ENCODE measurements at places on chromosomes 6 and 20.

- no peak for DNase-seq
Observed at GRCh38 chr6:141361559-141361958, 771.2 kb upstream of the GJE1 start.

DNA sequence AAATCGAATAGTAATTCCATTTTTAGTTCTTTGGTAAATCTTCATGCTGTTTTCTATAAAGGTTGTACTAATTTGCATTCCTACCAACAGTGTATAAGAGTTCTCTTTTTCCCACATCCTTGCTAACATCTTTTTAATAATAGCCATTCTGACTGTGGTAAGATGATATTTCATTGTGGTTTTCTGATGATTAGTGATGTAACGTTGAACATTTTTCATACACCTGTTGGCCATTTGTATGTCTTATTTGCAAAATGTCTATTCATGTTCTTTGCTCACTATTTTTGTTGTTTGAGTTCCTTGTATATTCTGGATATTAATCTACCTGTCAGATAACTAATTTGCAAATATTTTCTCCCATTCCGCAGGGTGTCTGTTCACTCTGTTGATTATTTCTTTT, 64.5 kb downstream of the LIN28B start:
- DNase-seq: no peak

- no peak for DNase-seq
Observed at GRCh38 chr6:31795616-31796298, at the start of gene VARS1. TSS of gene VARS1 (minus strand) at chr6:31795752. CDS start at chr6:31795217, 535 bp downstream.

GRCh38 chr6:12313306-12313991, 23.3 kb downstream of the EDN1 start:
- DNase-seq: no peak

GRCh38 chr20:60271597-60271996, 313.4 kb downstream of the CDH26 start:
- no peak for DNase-seq

DNA sequence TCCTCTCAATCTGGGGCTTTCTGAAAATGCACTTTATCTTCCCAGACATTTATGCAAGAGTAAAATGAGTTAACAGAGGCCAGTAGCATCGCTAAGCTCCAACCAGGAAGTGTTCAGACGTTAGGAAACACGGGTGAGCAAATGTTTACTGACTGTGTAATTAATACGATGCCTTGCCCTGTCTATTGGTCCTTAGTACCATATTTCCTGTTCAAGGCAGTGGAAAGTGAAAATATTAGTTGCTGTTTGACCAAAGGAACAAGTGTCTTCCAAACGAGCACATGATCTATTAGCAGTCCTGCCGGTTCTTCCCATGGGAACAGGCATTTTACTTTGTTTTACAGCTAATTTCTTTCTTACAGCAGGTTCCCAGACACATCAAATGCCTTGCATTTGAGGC, 311.1 kb upstream of the JAG1 start:
- no peak for DNase-seq

GRCh38 chr20:17835240-17835933, 133.2 kb downstream of the SNX5 start:
- no peak for DNase-seq

- no peak for DNase-seq
Observed at GRCh38 chr6:101080597-101080996, 199.5 kb upstream of the ASCC3 start.

DNA sequence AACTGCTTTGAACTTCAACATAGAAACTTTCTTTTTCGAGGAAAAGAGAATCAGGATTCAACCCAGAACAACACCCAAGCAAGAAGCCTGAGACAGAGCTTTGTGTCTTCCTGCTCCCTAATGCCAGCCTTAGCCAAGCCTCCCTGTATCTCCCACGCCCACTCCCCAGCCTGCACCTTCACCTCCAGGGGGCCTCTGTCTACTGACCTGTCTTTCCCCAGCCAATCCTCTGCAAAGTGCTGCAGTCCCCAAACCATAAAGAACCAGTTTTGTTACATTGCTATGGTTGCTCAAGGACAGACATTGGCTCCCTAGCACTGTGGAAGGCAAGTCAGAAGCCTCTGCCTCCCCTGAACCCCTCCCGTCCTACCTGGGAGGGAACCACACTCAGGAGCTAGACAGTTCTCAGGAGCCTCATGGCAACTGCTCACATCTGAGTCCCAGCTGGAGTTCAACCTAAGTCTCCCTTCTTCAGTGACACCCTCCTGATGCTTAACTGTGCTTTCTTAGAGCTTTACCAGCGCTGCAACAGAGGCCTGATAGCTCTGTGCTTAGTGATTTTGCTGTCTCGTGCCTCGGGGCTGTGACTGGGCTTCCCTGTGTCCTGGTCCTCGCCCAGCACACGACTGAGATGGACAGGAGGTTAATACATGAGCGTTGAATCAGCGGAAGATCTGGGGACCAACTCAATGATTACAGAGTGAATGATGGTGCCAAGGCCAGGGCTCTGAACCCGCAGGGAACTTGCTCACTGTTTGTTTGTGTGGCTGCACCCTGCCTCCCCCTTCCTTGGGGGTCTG, 101.5 kb upstream of the DUSP22 start:
- no peak for DNase-seq

- DNase-seq: no peak
Observed at GRCh38 chr6:163427498-163428254, 13.2 kb downstream of the QKI start.

- DNase-seq: no peak
Observed at GRCh38 chr20:48892049-48892470, 29.5 kb upstream of the ARFGEF2 start.

DNA sequence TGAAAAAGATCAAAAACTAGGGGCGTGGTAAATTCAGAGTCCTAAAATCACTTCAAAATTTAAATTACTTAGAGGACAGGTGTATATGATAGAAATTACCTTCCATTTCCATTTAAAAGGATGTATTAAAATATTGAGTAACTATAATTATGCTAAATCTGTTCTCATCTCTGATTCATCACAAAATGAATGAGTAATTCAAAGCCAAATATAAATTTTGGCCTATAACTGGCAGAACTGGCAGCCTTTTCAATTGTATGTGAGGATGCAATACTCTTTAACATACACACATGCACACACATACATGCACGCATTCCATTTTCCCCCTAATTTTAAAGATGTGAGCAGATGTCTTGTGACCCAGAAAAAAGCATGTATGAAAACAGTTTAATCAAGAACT, 194.6 kb downstream of the EPM2A start:
- DNase-seq: no peak

DNA sequence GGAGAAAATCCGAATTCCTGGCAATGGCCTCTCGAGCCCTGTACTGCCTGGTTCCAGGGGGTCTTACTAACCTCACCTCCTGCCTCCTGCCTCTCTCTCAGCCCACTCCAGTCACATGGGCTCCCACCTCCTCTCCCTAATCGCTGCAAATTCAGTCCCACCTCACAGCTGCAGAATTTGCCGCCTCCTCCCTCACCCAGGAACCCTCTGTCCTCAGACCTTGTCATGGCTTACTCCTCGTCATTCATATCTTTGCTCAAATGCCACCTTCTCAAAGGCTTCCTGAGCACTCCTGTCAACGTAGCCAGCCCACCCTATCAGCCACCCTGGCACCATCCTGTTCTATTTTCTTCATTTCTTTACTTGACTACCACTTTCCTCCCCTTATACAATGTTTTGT, 89.0 kb downstream of the SLC2A10 start:
- no peak for DNase-seq

DNA sequence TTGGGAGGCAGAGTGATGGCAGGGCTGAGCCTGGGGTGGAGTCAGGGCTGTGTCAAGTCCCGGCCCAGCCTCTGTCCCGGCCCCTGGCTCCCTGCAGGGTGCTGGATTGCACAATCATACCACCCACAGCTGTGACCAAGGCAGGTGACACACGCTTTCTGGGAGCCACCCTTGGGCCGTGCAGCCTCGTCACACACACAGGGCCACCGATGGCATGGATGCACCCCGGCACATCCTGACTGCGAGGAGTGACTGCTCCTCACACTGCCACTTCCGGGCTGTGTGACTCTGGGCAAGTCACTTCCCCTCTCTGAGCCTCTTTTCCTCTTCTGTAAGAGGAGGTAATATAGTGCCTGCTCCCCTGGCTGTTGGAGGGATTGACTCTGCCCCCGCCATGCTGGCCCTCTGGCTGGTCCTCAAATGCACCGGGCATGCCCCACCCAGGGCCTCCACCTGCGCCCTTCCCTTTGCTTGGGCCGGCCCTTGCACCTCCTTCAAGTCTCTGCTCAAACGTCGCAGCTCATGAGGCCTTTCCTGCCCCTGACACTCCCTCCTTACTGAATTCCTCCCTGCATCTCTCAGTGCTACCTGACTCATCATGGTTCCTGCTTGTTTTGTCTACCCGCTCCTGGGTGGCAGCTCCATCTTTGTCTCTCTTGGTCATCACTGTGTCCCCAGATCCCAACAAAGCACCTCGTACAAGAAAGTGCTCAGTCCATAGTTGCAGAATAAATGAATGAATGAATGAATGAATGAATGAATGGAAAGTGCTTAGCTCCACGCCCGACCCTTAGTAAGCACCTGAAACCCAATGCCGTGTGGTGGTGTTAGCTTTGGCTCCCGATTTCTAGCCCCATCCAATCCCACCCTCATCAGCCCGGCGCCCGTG, 93.5 kb downstream of the CEBPB start:
- no peak for DNase-seq

DNA sequence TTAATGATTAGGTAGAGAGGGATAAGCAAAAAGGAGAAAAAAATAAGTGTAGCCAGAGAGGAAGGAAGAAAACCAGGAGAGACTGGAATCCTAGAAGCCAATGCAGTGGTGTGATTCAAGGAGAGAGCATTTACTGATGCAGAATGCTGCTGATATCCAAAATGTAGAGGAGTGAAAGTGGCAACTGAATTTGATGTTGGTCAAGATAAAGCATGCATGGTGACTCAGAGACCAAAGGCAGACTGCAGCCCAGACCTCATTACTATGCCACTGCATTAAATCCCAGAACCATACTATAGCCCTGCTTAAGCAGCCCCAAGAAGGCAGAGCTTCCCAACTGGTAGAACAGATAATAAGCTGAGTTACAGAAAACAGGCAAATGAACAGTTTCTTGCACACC, 15.8 kb downstream of the KLHL32 start:
- DNase-seq: no peak

DNA sequence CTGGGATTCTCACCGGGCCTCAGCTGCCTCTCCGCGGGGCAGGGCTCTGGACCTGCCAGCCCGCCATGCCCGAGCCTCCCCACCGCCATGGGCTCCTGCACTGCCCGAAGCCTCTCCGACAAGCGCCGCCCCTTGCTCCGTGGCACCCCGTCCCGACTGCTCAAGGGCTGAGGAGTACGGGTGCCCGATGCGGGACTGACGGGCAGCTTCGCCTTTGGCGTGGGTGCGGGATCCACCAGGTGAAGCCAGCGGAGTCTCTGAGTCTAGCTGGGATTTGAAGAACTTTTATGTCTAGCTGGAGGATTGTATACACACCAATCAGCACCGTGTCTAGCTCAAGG, 5.3 kb upstream of the RANBP9 start:
- DNase-seq: no peak

DNA sequence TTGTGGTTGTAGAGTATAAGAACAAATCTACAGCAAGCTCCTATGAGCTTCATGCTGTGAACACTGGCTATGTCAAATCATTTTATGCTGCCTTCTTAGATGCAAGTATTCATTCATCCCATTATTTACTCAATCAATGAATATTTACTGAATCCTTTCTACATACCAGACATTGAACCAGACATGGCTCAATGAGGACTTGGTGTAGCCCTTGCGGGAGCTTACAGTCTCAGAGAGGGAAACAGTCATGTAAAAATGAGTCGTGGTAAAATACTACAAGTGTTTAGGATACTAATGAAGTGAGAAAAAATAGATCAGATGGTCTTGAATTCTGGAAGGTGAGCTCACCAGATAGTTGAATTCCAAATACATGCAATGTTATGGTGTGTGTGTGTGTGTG, 44.8 kb upstream of the ENPP1 start:
- no peak for DNase-seq

DNA sequence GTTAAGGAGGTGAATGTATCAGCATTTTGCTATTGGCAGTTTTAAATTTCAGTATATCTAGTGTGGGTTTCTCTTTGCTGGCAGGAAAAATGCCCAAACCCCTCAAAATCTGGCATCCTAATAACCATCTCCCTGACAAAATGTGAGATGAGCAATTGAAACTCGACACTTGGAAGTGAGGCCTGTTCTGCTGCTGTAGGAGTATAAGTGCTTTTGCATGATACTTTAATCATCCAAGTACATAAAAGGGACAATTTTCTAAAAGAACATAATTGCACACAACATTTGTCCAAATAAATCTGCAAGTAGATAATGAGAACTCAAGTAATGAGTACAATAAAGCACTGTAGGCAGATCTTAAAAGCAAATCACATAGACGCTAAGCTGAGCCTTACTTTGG, 36.5 kb downstream of the LAMP5 start:
- no peak for DNase-seq

DNA sequence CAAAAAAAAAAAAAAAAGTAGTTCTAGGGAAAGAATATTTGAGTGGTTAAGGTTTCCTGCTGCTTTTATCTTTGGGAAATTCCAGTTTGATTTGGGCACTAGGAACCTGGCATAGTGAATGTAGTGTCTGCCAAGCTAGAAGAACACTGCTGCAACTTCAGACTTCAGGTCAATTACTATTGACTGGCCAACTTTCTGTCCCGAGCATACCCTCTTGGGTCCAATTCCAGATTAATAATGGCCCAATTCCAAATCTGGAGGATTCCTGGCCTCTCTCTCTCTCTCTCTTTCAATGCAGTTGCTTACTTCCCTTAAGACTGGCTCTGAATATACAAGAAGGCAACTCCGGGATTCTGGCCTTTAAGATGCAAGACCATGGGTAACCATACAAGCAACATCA, 74.9 kb downstream of the ANKEF1 start:
- DNase-seq: no peak

DNA sequence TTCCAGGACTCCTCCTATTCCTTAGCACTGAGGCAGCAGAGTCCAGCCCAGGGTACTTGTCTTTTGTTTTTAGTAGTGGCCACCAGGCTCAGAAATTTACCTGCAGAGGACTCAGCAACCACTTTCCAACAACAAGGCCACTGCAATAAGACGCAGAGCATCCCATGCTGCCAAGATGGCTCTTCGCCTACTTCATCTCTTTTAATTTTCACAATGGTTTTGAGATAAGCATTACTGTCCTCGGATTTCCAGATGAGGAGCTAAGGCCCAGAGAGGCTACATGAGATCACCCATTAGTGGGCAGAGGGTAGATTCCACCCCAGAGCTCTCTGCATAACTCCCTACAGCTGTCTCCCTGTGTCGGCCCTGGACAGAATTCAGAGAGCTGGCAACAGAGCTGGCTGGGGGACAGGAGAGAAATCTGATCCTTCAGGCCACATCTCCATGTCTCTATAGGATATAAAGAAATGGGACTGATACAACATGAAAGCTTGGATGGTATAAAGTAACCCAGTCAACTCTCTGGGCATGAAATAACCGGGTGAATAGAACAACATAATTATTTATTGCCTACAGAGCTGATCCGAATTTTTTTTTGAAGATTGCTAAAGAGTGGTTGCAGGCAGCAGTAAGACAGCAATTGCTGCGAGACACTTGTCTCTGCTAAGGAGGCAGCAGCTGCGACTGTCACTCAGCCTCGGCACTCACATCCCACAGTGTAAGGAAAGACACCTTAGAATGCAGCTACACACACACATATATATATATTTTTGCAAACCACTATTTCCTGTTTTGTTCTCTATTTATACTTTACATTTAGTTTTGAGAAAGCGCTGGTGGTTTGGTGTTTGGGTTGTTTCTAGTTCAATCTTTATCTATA, 37.2 kb downstream of the SCML4 start:
- DNase-seq: no peak

- DNase-seq: no peak
Observed at GRCh38 chr6:43223175-43223574, 6.1 kb downstream of the DNPH1 start.

All from cortex of kidney (tissue), 1 donor.